CD4-positive, alpha-beta T cell treated with Interferon alpha-2 for 1 hour (primary cell): ENCODE measurements at places on chromosomes 2 and 18.

DNA sequence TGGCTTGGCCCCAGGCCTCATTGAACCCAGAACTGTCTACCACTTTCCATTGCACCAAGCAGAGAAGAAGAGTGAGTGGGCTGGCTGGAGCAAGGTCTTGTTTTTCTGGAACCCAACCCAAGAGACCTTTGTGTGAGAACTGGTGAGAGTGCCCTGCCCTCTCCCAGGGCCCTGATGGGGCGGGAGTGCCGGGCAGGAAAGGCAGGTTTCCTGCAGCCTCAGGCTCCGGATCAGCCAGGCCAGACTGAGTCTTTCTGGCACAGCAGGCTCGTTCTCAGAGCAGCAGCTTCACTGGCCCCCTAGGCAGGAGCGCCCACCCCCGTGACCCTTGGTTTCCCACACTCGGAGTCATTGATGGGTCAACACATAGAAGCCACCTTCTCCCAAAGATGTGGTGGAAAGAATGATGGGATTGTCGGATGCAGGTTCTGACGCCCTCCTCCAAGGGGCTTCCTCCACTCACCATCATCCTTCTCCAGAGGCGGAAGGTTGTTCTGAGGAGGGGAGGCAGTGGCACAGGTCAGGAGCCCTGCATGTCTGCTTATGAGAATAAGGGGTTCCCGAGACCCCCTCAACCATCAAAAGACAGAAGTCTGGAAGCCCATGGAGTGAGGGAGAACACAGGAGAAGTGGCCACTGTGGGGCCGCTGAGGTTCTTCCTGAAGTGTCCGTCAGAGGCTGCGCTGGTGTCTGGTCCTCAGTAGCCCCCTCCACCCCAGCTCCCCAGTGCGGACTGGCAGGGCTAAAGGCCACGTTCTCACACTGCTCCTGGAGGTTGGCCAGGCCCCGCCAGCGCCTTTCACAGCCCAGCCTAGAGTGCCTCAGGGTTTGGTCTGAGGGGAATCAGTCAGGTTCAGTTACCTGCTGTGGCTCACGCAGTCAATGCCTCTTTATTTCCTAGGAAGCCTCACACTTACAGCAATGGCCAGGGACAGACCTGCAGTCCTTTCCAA, 62.8 kb upstream of the LAPTM4A start:
- no peak for DNase-seq

GRCh38 chr2:152544638-152545037, 172.6 kb downstream of the PRPF40A start:
- no peak for DNase-seq

DNA sequence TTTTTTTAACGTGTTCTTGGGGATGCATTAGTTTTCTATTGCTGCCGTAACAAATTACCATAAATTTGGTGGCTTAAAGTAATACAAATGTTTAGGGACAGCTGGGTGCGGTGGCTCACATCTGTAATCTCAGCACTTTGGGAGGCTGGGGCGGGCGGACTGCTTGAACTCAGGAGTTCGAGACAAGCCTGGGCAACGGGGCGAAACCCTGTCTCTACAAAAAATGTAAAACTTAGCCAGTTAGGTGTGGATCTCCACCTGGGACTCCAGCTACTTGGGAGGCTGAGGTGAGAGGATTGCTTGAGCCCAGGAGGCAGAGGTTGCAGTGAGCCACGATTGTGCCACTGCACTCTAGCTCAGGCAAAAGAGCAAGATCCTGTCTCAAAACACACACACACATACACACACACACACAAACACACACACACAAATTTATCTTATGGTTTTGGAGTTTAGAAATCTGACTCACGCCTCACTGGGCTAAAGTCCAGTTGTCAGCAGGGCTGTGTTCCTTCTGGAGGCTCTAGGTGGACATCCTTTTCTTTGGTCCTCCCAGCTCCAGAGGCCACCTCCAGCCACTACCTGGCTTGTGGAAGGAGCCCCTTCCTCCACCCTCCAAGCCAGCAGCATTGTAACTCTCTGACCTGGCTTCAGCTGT, 76.1 kb downstream of the SEPTIN10 start:
- DNase-seq: no peak

GRCh38 chr2:222445227-222445626, 20.9 kb downstream of the SGPP2 start:
- no peak for DNase-seq

- DNase-seq: no peak
Observed at GRCh38 chr2:85865539-85866164, 23.1 kb downstream of the ST3GAL5 start.

GRCh38 chr2:47849368-47849767, 56.9 kb downstream of the FBXO11 start:
- DNase-seq: no peak
